ENCODE measurements at places on chromosomes 12 and 14. TPM values are rescaled to one million over a fixed set of nuclear protein-coding genes. Genes with fewer than 3 reads are reported as not detected.

Gene ATG2B
- 35.8 TPM for total RNA-seq

Gene VWF
- total RNA-seq = 183 TPM

Gene PLEKHG3
- total RNA-seq = 127 TPM

Gene SDR9C7
- total RNA-seq = not detected

Gene PLEKHG7
- 1.5 TPM for total RNA-seq

Gene SPIC
- total RNA-seq = 0.44 TPM

Gene MBD6
- total RNA-seq = 118 TPM

Gene ADCK1
- total RNA-seq = 8.0 TPM

DNA sequence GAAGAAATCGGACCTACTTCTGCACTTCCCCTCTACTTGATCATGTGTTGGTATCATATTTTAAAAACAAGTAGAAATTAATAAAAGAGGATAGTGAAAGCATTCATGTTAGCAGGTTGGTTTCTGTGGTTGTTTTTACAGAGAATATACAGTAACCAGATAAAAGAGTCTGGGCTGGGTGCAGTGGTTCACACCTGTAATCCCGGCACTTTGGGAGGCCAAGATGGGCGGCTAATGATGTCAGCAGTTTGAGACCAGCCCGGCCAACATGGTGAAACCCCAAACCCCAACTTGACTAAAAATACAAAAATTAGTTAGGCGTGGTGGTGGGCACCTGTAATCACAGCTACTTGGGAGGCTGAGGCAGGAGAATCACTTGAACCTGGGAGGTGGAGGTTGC, 55.9 kb downstream of the LRP6 start:
- DNase-seq = no peak

- no peak for DNase-seq
These were observed 146.9 kb downstream of the KCNC2 start for GRCh38 chr12:75062691-75063090.

DNA sequence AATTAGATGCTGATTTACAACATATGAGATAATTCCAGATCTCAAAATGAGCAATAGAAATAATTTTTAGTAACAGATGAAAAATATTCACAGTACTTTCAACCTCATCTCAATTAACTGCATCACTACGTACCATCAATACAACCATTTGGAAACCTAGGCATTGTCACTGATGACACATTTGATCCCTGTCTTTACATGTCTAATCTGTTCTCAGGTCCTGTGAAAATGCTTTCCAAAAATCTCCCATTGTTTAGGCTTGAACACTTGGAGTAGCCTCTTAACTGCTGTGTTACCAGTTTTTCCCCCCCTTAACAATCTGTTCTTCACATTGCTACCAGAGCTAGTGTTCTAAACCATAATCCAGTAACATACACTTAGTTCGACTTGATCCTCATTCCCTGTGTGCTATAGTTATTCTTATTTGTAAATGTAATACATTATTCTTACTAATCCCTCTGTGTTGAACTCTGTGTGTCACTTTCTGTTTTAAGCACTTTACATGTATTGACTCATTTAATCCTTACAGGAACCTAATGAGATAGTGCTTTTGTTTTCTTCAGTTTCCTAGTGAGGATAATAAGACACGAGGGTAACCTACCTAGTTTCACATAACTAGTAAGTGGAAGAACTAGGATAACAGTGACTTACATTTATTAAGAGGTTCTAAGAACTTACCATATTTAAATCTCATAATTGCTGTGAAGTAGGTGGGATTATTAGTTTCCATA, 41.7 kb downstream of the LARP4 start:
- no peak for DNase-seq

DNA sequence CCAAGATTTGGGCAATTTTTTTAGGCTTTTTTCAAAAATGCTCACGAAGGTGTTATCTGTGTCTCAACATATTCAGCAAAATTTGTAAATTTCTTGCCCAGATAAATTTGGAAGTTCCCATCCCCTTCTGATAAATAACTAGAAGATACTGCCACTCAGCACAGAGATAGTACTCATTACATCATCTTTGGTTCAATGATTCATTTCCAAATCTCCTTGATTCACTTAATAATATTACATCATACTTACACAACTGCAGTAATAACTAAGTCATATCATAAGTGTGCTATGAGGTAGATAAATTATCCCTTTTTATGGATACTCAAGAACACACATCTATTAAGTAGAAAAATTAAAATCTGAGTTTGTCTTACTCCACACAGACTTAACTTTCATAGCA, 89.4 kb downstream of the RPAP3 start:
- no peak for DNase-seq

- DNase-seq = no peak
These were observed at the start of gene GZMH for GRCh38 chr14:24609655-24610344. Gene GZMH (minus strand): TSS chr14:24609685. CDS start chr14:24609613, 72 bp downstream.

- DNase-seq = no peak
These were observed 19.3 kb downstream of the EIF5 start for GRCh38 chr14:103353362-103353761.

GRCh38 chr12:92717202-92717601, 14.4 kb downstream of the PLEKHG7 start:
- DNase-seq = no peak

DNA sequence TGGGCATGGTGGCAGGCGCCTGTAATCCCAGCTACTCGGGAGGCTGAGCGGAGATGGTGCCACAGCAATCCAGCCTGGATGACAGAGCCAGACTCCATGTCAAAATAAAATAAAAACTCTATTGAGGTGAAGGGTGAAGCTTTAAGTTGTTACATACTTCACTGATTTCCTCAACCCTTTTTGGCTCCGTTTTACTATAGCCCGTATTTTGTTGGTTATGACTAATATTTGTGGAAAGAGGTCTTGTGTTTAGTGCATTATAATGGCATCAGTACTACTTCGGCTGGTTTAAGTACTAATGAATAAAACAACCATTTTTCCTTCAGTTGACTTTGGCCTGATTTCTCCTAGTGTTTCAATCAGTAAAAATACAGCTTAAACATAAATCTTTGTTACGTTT, 27.0 kb upstream of the SLC2A14 start:
- no peak for DNase-seq

DNA sequence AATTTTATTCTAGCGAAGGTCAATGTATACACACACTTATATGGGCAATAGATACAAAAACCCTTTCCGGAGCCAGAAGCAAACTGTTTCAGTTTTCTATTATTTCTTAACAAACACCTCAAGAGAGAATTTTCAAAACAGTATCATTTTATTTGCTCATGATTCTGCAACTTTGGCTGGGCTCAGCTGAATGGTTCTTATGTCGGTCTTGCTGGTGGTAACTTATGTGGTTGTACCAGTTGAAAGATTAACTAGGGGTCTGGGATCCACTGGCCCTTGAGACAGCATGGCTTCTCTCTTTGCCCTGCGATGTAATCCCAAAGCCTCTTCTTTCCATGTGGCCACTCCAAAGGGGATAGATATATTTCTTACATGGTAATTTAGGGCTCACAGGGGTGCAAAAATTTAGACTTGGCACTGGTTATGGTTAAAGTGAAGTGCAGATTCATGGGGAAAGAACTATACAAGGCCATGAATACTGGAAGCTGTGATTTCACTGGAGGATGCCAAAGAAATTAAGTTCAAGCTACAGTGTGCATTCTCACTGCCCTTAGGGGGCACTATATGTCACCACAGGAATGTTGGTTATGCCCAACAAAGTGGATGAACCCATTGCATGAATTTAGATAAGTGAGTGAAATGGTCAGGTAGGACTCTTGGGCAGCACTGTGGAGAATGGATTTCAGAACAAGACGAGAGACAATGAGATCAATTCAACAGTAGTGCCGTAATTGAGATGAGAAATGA, 94.3 kb upstream of the NAV3 start:
- no peak for DNase-seq

DNA sequence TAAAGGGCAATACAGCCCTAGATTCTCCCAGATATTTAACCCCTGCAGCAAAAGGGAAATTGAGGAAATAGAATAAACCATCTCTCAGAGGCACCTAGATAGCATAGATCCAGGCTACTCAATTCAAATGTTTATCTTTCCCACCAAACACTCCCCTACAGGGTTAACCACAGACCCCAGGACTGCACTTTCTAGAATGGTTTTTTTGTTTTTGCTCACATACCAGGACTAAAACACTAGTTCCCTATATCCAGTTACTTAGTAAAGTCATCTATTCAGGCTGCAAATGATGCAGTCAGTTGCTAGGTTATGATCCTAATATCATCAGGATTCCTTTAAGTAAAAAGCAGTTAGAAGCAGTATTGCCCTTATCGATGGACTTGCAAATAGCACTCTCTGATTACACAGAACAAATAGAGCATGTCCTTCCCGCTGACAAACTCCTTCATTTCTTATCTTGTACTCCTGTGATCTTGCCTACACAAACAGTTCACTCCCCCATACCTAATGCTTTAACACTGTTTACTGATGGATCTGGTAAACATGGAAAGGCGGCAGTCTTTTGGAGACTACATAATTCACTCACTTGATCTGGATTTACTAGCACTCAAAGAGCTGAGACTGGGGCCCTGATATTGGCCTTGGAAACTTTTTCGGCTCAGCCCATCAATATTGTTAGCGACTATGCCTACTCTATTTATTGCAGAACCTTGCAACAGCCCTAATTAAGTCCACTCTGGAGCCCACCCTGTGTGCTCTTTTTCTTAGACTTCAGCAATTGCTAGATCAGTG, 257.2 kb upstream of the DIO2 start:
- DNase-seq = no peak

DNA sequence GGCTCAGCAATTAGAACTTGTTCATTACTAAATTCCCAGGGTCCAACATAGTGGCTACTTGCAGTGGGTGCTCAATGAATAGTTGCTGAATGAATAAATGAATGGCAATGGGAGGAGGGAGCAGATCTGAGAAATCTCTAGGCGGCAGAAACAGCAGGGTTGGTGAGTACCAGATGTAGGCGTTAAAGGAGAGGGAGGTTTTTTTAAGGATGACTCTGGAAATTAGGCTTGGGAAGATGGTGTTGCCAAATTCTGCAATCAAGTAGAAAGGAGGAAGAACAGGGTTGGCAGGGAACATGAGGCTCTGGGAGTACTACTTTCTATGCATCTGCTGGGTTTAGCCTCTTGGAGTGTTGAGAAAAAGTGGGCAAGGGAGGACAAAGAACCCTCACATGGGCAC, 207.1 kb downstream of the APAF1 start:
- DNase-seq = no peak

- DNase-seq = no peak
These were observed 4.8 kb downstream of the HIP1R start for GRCh38 chr12:122839907-122840554.

DNA sequence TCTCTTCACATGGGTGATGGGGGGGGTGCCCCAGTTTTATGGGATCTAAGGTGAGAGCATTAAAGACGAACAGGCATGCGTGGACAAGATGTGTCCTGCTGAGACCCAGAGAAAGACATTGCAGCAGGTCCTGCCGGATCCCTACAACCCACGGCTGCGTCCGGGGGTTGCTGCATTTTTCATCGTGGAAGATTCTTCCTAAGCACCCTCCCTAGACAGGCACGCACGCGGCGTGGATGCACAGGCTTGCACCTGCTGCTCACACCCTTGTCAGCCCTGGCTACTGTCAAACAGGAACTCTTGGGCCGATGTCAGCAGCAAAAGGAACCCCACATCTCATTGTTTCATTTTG, 280.6 kb upstream of the RTL1 start:
- no peak for DNase-seq

- DNase-seq = no peak
These were observed 201.2 kb downstream of the DAD1 start for GRCh38 chr14:22387776-22388241.

GRCh38 chr12:113889076-113889475, 77.0 kb downstream of the RBM19 start:
- no peak for DNase-seq

DNA sequence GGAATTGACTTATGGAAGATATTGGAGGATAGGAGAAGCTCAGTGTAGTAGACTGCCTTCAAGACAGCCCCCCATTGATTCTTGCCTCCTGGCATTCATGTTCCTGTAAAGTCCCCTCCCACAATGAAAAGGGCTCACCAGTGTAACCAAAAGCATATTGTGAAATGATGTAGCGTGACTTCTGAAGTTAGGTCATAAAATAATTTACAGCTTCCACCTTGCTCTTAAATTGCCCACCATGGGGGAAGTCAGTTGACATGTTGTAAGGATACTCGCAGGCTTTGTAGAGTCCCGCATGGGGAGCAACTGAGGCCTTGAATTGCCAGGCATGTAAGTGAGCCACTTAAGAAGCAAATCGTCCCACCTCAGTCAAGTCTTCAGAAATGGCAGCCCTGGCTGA, 25.1 kb downstream of the GTSF1 start:
- DNase-seq = no peak
